AG08395 (cell line): ENCODE measurements at places on chromosomes 3 and 15.

GRCh38 chr3:47010111-47010712 lies 30.7 kb downstream of the NBEAL2 start:
- no peak for DNase-seq

DNA sequence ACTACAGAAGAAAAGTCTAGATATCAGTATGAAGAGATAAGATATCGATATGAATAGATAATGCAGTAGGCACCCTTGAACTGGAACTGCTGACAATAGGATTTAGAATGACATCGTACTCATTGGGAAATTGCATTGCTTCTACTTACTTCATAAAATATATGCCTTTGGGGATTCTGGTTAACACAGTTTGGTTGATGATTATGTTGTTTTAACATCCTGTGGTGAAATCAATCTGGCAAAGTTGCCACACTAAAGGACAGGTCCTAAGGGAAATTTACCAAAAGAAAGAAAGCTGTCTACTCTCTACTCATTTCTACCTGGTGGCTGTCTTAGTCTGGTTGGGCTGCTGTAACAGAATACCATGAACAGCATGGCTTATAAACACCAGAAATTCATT lies 417.4 kb upstream of the DPH6 start:
- DNase-seq: no peak

GRCh38 chr15:62914461-62915079 lies 128.0 kb upstream of the TPM1 start:
- DNase-seq: no peak

GRCh38 chr3:72485641-72486040 lies 362.6 kb downstream of the SHQ1 start:
- DNase-seq: peak; percentile 41

GRCh38 chr3:6770397-6770690 lies 90.6 kb upstream of the GRM7 start:
- no peak for DNase-seq

- peak; percentile 58 for DNase-seq
Measured at GRCh38 chr3:40317061-40317855, 7.8 kb downstream of the EIF1B start.

DNA sequence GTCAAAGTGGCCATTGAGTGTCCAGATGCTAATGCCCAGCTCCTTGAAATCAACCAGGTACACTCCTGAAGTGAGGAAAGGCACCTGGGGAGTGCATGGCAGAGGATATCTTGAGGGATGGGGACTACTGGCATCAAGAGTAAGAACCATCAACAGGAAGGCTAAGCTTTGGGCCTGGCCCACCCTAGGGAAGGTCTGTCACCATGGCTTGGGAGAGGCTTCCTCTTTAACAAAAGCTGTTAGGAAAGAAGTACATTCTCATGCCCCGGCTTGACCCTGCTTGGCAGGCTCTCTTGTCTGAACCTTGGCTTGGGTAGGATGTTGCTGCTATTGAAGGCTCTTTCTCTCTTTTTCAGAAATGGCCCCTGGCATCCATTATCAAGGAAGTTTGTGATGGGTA lies 43.7 kb upstream of the TUBGCP5 start:
- DNase-seq: no peak

DNA sequence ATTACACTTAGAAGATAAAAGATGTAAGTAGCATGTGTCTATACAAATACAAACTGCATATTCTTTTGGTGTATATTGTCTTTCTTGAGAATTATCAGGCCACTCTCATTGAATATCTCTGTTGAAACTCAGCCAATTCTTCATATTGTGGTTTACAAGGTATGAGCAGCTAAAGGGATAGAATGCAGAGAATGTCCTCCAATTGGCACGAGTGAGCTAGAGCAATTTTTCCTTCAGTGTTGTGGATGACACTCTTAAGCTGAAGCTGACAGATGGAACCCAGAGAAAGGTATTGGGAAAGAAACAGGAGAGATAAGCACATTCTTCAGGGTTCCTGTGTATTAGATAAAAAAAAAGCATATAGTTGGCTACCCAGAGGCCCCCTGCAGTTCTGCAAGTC lies 453.1 kb downstream of the EPHA3 start:
- no peak for DNase-seq

DNA sequence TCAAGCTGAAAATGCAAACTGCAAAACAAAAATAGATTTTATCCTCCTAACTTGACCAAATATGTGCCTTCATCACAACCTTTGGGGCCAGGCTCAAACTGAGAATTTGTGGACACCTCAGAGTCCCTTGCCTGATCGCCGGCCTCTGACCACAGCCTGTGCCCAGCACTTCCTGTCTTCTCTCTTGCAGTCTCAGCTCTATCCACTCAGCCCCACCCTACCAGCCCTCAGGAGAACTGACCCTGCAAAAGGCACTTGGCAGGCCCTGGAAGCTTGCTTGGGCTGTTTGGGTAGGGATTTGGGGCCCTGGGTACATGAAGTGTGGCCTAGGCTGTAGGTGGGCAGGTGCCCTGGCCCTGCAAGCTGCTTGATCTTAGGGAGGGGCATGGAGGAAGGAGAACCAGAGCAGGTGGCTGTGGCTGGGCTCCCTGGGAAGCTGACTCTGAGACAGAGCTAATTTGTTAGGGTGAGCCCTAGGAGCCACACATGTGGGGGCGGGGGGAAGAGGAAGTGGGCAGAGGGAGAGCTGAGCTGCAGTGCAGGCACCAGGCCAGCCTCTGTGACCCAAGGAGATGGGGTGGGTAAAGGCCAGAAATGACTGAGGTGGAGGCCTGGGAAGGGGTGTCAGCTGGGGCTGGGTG lies 8.6 kb downstream of the CLEC3B start:
- no peak for DNase-seq

DNA sequence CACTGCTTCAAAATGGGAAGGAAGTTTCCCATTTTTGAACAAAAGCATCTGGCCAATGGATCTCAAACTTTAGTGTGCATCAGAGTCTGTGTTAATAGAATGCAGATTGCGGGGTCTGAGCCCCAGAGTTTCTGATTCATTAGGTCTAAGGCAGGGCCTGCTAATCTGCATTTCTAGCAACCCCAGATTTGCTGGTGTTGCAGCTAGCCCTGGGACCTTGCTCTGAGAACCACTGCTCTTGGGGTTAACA lies 30.7 kb upstream of the USP3 start:
- no peak for DNase-seq

GRCh38 chr3:65877160-65877559 lies 161.6 kb downstream of the MAGI1 start:
- no peak for DNase-seq

DNA sequence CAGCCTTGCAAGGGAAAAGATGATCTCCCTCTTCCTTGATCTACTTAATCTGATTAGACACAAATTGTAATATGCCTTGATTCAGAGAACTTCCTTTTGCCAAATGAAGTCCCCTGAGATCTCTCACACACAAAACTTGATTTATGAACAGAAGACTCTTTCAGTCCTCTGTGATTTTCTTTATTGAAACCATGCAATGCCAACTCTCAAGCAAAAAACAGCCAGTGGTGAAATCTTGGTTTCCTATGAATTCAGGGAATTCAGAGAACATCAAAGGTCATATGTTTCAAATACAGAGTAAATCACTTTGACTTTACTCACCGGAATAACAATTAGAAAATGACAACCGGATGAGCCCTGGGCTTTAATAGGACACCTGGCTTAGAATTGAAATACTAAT lies 211.7 kb downstream of the ABHD5 start:
- no peak for DNase-seq

DNA sequence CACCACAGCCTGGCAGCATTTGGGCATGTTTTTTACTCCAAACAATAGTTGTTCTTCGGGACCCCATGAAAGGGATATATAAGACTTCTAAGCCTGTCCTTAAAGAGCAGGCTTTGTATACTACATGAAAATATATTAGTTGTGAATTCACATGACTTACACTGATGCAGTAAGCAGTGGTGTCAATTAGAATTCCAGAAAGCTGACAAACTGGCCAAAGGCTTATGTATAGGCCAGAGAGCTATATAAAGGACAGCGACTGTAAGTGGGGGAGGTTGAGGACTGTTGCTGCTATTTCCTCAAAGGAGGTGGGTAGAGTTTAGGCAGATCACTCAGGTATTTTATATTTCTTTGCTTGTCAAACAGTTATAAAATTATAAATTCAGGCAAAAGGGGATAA lies 24.8 kb downstream of the KPNA4 start:
- no peak for DNase-seq
